ENCODE measurements at places on chromosomes 3 and 15. TPM values are rescaled to one million over a fixed set of nuclear protein-coding genes. Genes with fewer than 3 reads are reported as not detected.

- DNase-seq = no peak
These were observed 18.6 kb downstream of the SERP1 start for GRCh38 chr3:150527464-150528255.

- DNase-seq = no peak
These were observed 82.2 kb downstream of the RBMS3 start for GRCh38 chr3:29363110-29363509.

DNA sequence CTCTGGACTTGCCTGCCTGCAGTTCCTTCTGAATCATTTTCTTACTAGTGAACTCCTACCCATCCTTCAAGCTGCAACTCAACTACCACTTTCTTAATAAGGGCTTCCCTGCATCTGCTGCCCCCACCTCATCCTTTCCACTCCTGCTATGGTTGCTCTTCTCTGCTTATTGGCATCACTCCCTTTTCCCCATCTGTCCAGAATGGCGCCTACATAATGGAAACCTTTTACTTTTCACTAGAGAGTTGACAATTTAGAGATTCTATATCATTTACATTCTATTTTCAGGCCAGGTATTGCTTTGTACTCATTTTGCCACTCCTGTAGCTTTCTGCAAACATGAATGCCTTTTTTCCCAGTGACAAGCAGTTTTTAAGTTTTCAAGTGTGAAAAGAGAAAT, 1.9 kb upstream of the EPHA3 start:
- DNase-seq = no peak

DNA sequence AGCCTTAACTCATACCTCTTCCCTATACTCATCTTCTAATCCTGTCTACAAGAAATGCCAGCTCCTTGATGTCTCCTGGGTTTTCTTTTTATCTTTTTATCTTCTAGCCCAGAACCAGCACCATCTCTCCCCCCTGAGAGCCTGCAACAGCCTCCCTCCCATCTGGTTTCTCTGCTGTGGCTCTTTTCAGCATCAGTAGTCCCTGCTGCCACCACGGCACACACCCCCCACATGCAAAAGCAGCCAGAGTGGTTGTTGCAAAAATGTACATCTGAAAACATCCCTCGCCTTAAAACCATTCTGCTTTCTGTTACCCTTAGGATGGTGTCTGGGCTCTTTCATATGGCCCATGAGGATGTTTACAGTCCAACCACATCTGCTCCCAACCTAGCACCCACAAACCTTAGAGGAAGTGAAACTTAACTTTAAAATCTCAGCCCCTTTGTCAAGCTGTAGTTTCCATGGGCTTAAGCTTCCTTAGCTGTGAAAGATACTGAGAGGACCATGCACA, 775 bp downstream of the TTC21A start:
- no peak for DNase-seq

TMOD2 gene
- total RNA-seq = 2.3 TPM

BFSP2 gene
- total RNA-seq = not detected
